ENCODE measurements at places on chromosomes 2 and 18. TPM values are rescaled to one million over a fixed set of nuclear protein-coding genes. Genes with fewer than 3 reads are reported as not detected.

STAT4 gene
- 1.4 TPM for total RNA-seq

VWC2L gene
- not detected for total RNA-seq

LOXHD1 gene
- not detected for total RNA-seq

REG3G gene
- not detected for total RNA-seq

TNS1 gene
- total RNA-seq: 25.7 TPM

CNTNAP5 gene
- not detected for total RNA-seq

APLF gene
- 5.6 TPM for total RNA-seq

SLC4A5 gene
- total RNA-seq: 0.65 TPM

CD8B gene
- total RNA-seq: not detected

ZNF397 gene
- 8.5 TPM for total RNA-seq

DLX2 gene
- total RNA-seq: not detected

SULT1C2 gene
- not detected for total RNA-seq

UGT1A8 gene
- not detected for total RNA-seq

SOX11 gene
- total RNA-seq: not detected

DUSP2 gene
- total RNA-seq: 1.7 TPM

NGEF gene
- 0.10 TPM for total RNA-seq

CIAO1 gene
- total RNA-seq: 125 TPM

TDRD15 gene
- not detected for total RNA-seq

KIF1A gene
- total RNA-seq: not detected

C1GALT1C1L gene
- 0.33 TPM for total RNA-seq

G6PC2 gene
- total RNA-seq: not detected

HTR2B gene
- 1.3 TPM for total RNA-seq

GPR155 gene
- total RNA-seq: 1.4 TPM

PLCL1 gene
- 7.3 TPM for total RNA-seq

ZSCAN30 gene
- 16.4 TPM for total RNA-seq

SERPINB5 gene
- not detected for total RNA-seq

CYP1B1 gene
- 1.6 TPM for total RNA-seq

LYG1 gene
- total RNA-seq: not detected

RUFY4 gene
- total RNA-seq: 0.29 TPM

ANKRD44 gene
- 39.5 TPM for total RNA-seq

ALK gene
- total RNA-seq: not detected

COL3A1 gene
- 6.2 TPM for total RNA-seq

DSG4 gene
- total RNA-seq: not detected

ANKRD30BL gene
- not detected for total RNA-seq

SS18 gene
- total RNA-seq: 96.7 TPM

TGFA gene
- total RNA-seq: 5.3 TPM

SLC11A1 gene
- under 0.01 TPM for total RNA-seq

ABCG5 gene
- total RNA-seq: not detected

KLF7 gene
- 33.5 TPM for total RNA-seq

STON1 gene
- total RNA-seq: 4.8 TPM

C2orf74 gene
- 1.3 TPM for total RNA-seq

TUBA3E gene
- total RNA-seq: not detected

STPG4 gene
- total RNA-seq: 0.29 TPM

COL4A4 gene
- under 0.01 TPM for total RNA-seq

MOGAT1 gene
- total RNA-seq: not detected

RNF144A gene
- 31.6 TPM for total RNA-seq
